ENCODE measurements at places on chromosomes 6 and 20.

GRCh38 chr6:89475101-89475500 is 42.1 kb downstream of the ANKRD6 start:
- H3K4me1 ChIP-seq, result peaks cover 2% of the 10 kb centered on the region
- H3K27ac ChIP-seq, result no peak overlapping the region
- no peaks in the 10 kb centered on the region for H3K27me3 ChIP-seq

DNA sequence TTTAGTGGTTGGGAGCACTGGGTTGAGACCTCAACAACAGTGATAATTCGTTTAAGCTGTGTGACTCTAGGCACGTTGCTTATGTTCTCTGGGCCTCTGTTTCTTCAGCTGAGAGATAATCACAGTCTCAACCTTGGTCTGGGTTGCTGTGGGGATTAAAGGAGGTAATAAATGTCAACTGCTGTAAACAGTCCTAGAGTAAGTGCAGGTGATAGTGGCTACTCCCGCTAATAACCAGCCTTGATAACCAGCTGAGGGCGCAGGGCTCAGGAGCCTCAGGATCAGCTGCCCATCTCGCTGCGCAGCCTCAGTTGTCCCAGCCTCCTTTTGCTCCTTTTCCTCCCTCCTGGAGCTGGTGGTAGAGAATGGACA is 58.0 kb downstream of the JARID2 start:
- no peak overlapping the region for H3K27ac ChIP-seq
- H3K36me3 ChIP-seq, result no peaks in the 10 kb centered on the region
- H3K4me3 ChIP-seq, result no peak overlapping the region
- DNase-seq, result no peak

- no peaks in the 10 kb centered on the region for H3K36me3 ChIP-seq
- peak overlapping the region; percentile 62 for H3K27ac ChIP-seq
- H3K4me1 ChIP-seq, result peaks cover 25% of the 10 kb centered on the region
- H3K27me3 ChIP-seq, result peaks cover 3% of the 10 kb centered on the region
These were observed 159.3 kb downstream of the CD83 start for GRCh38 chr6:14276667-14277404.

- no peak for DNase-seq
- no peaks in the 10 kb centered on the region for H3K27me3 ChIP-seq
These were observed 77.2 kb downstream of the DNAH8 start for GRCh38 chr6:38792356-38792755.

- no peaks in the 10 kb centered on the region for H3K36me3 ChIP-seq
- H3K4me1 ChIP-seq, result peaks cover 10% of the 10 kb centered on the region
- no peak for DNase-seq
- no peak overlapping the region for H3K4me3 ChIP-seq
These were observed 14.0 kb upstream of the SRSF3 start for GRCh38 chr6:36580184-36580526.

GRCh38 chr6:50661636-50662035 is 51.7 kb upstream of the TFAP2D start:
- H3K27ac ChIP-seq, result no peak overlapping the region
- no peaks in the 10 kb centered on the region for H3K27me3 ChIP-seq
- no peak overlapping the region for H3K4me3 ChIP-seq
- no peaks in the 10 kb centered on the region for H3K4me1 ChIP-seq
- no peaks in the 10 kb centered on the region for H3K36me3 ChIP-seq

GRCh38 chr6:158205169-158205944 is 37.2 kb downstream of the GTF2H5 start:
- H3K4me1 ChIP-seq, result no peaks in the 10 kb centered on the region
- no peaks in the 10 kb centered on the region for H3K36me3 ChIP-seq
- peaks cover 7% of the 10 kb centered on the region for H3K27me3 ChIP-seq
- no peak overlapping the region for H3K27ac ChIP-seq

DNA sequence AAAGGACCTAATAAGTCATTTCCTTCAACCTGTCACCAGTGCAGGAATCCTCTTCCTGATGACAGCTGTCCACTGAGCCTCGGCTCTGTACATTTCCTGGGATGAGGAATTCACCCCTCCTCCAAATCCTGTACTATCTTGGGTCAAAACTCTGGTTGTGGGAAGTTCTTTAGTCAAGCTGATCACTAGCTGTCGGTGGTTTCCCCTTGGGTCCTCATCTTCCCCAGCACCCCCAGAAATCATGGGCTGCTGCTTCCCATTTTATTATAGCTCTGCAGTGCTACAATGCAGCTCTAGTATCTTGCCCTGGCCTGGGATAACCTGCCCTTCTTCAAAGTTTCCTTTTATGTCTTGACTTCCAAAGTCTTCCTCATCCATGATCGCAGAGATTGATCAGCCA is 14.6 kb upstream of the ADA start:
- no peaks in the 10 kb centered on the region for H3K36me3 ChIP-seq
- DNase-seq, result no peak
- no peak overlapping the region for H3K27ac ChIP-seq
- peaks cover 5% of the 10 kb centered on the region for H3K27me3 ChIP-seq
- H3K4me3 ChIP-seq, result no peak overlapping the region
- no peaks in the 10 kb centered on the region for H3K4me1 ChIP-seq

DNA sequence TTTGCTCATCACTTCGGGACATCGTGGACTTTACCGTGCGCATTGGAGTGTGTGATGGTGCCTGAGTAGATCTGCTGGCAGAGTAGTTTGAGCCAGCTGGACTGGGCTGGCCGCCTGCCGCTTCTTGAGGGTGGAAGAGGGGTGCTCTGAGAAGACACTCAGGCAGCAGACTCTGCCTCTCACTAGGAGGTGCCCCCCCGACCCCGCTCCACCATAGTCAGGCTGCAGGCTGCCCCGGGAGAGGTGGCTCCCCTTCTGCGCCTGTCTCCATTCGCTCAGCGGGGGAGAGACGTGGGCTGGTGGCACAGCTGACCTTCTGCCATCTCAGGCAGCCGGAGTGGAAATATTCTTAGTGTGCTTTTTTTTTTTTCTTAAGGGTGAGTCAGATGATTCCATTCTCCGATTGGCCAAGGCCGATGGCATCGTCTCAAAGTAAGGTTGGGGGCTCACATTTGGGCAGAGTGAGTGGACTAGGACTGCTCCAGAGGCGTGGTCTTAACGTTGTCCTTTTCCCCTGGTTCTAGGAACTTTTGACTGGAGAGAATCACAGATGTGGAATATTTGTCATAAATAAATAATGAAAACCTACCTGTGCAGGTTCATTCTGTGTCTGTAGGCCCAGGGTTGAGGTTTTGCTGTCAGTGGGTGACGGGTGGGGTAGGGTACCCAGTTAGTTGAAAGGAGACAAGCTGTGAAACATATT is 1.2 kb downstream of the RPS21 start:
- H3K4me3 ChIP-seq, result peak overlapping the region; percentile 93
- peak overlapping the region; percentile 20 for H3K27ac ChIP-seq
- H3K36me3 ChIP-seq, result peaks cover 51% of the 10 kb centered on the region
- peaks cover 17% of the 10 kb centered on the region for H3K4me1 ChIP-seq
- DNase-seq, result no peak

GRCh38 chr6:100549406-100550167 is 84.9 kb upstream of the SIM1 start:
- no peak overlapping the region for H3K27ac ChIP-seq
- H3K4me1 ChIP-seq, result no peaks in the 10 kb centered on the region
- DNase-seq, result peak; percentile 5
- no peaks in the 10 kb centered on the region for H3K27me3 ChIP-seq
- H3K36me3 ChIP-seq, result no peaks in the 10 kb centered on the region

DNA sequence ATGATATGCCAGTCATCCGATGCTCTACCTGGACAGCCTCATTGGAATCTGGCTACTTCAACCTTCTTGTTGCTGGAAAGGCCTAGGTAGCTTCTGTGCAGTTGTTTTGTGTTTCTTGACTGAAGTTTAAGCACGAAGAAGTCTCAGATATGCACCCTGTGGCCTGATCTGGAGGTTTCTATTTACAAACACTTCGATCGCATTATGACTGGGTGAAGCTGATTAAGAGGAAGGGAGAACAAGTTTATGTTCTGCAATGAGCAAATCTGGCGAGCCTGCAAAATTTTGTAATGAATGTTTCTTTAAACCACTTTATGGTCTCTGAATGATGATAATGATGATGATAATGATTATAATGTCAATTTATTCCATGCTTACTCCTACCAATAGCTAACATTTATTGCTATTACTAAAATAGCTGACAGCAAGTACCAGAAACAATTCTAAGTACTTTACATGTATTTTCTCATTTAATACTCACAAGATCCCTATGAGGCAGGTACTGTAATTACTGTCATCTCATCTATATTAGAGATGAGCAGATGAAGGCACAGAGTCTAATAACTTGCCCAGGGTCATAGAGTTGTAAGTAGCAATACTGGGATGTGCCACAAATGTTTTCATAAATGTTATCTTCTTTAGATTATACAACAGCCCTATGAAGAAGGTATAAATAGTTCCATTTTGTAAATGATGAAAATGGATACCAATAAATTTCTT is 126.1 kb upstream of the UST start:
- H3K36me3 ChIP-seq, result no peaks in the 10 kb centered on the region
- no peaks in the 10 kb centered on the region for H3K27me3 ChIP-seq
- no peak for DNase-seq
- no peak overlapping the region for H3K27ac ChIP-seq
- H3K4me3 ChIP-seq, result no peak overlapping the region

DNA sequence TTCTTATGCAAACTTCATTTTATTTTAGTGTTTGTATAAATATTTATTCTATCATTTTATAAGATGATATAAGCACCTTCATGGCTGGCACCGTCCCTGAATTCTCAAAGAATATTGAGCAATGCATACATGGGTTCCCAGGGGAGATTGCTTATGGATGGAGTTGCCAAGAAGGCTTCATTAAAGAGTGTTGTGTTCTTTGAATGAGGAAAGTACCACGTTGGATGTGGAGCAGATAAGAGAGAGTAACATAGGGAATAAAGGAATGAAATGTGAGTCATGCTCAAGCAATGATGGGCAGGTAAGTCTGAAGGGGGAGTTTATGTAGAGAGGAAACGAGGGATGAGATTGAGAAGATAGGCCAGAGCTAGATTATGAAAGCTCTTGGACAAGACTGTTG is 10.3 kb downstream of the DSE start:
- no peaks in the 10 kb centered on the region for H3K4me1 ChIP-seq
- no peak overlapping the region for H3K4me3 ChIP-seq
- DNase-seq, result no peak
- H3K27ac ChIP-seq, result no peak overlapping the region
- H3K27me3 ChIP-seq, result no peaks in the 10 kb centered on the region
- no peaks in the 10 kb centered on the region for H3K36me3 ChIP-seq

DNA sequence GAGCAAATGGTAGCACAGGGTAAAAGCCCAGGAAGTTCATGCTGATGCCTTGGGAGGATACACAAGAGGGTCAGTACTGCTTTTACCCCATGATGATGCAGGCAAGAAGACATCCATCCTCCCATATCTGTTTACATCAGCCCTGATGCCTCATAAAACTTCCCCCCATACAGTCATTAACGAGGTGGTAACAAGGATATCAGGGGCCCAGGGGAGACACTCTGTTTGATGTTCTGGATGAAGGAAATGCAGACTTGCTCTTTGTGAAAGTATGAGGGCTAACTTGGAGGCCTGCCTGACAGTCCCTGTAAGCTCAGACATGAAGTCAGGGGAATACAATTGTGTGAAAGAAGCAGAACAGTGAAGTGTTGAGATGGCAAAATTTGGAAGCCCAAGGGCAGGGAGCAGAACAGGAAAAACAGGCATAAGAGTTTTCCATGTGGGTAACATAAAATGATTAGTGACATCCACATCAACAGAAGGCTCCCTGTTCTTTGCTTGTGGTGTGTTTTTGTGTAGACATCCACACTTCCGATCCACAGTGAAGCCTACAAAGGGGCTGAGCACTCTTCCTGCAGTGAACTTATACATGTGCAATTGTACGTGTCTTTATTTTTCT is 813.4 kb downstream of the MAFB start:
- no peak overlapping the region for H3K27ac ChIP-seq
- DNase-seq, result no peak
- peaks cover 13% of the 10 kb centered on the region for H3K4me1 ChIP-seq
- H3K4me3 ChIP-seq, result no peak overlapping the region

DNA sequence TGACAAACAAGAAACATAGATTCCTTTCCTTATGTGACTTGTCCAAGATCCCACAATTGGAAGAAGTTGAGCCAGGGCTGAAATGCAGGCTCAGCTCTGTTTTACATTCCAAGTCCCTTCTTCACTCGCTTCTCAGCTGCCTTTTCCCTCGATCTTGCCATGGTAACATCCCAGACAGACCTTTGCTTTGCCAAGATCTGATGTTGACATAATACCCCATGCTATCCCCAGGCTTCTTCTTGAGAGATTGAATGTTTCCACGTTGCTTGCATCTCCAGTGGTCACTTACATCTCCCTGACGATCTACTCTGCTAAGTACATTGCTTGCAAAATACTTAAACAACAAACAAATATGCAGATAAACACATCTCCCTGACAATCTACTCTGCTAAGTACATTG is 63.5 kb downstream of the TBXT start:
- peaks cover 8% of the 10 kb centered on the region for H3K27me3 ChIP-seq
- peak; percentile 59 for DNase-seq
- H3K4me1 ChIP-seq, result no peaks in the 10 kb centered on the region

DNA sequence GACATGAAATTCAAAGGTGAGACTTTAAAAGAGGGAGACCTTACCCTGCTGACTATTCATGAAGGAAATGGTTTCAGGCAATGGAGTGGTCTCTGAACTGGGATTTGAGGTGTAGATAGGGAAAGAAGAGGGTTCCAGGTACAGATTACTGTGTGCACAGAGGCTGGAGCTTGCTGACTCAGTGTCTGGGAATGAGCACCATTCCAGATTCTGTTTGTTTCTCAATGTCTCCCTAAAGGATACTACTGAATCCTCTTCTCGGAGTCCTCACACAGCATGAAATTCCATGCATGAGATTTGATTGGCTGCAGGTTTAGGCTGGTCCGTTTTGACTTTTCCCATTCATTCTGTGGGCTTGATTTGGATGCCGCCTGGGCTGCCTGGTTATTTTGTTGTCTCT is 49.0 kb downstream of the PPP1R14C start:
- peaks cover 5% of the 10 kb centered on the region for H3K4me1 ChIP-seq
- H3K27me3 ChIP-seq, result no peaks in the 10 kb centered on the region
- H3K27ac ChIP-seq, result no peak overlapping the region
- DNase-seq, result no peak
- H3K4me3 ChIP-seq, result no peak overlapping the region

GRCh38 chr6:146357578-146358430 is 185.8 kb upstream of the RAB32 start:
- H3K27me3 ChIP-seq, result no peaks in the 10 kb centered on the region
- no peak overlapping the region for H3K4me3 ChIP-seq
- H3K36me3 ChIP-seq, result no peaks in the 10 kb centered on the region
- peak; percentile 55 for DNase-seq
- no peaks in the 10 kb centered on the region for H3K4me1 ChIP-seq
